ENCODE measurements at places on chromosomes 16 and 17. TPM values are rescaled to one million over a fixed set of nuclear protein-coding genes. Genes with fewer than 3 reads are reported as not detected.

Gene KCNJ12
- total RNA-seq, result 0.08 TPM

Gene CYBA
- 94.3 TPM for total RNA-seq

Gene DBNDD1
- 4.7 TPM for total RNA-seq

Gene COL1A1
- total RNA-seq, result 30.7 TPM

Gene LRRC37A3
- 3.0 TPM for total RNA-seq

Gene ZSWIM7
- total RNA-seq, result 15.6 TPM

Gene PPP1R27
- total RNA-seq, result not detected

Gene CD300H
- not detected for total RNA-seq

Gene HOXB6
- 0.08 TPM for total RNA-seq

Gene KRTAP1-5
- total RNA-seq, result not detected

Gene TSNAXIP1
- total RNA-seq, result not detected

Gene TBC1D3K
- total RNA-seq, result not detected

All from hair follicular keratinocyte (primary cell).